B cell (primary cell): ENCODE measurements at places on chromosomes 3 and 15. TPM values are rescaled to one million over a fixed set of nuclear protein-coding genes. Genes with fewer than 3 reads are reported as not detected.
A peak's percentile ranks its signal among the peaks of the same experiment; 100 is the strongest.

MUSTN1 gene
- 0.79 and 5.1 TPM in 2 replicates for total RNA-seq

DNA sequence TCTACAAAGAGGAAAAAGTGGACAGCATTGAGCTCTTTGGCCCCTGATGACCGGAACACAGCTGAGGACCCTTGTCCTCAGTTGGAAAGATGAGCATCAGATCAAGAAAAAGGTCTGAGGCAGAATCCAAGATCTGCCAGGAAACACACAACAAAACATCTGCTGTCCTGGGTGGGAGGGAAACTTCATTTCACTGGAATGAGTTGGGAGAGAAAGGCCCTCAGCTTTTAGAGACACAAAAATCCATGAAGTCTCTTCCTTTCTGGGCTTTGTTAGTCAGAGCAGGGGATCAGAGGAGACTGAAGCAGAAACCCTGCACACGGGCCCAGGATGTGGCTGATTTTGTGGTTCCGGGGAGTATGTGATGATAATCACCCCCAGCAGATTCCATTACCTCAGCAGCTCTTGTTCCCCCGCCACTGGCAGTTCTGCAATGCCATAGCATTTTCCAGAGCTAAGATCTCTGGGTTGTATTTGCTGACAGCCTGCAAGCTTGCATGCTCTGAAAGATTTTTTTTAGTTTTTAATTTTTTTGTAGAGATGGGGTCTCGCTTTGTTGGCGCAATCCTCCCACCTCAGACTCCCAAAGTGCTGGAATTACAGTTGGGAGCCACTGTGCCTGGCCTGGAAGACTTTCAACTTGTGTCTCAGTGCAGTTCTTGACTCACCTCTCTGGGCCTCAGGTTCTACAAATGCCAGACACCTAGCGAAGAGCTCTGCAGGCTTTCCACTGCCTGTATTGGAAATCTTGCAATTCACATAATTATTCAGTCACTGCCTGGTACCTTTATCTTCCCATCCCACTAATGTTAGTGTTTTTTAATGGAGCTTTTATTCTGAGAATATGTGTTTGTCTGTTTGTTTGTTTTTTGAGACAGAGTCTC lies 5.8 kb upstream of the TATDN2 start:
- no peaks in the 10 kb centered on the region for H3K27me3 ChIP-seq
- H3K4me1 ChIP-seq: peaks cover under 1% of the 10 kb centered on the region
- no peak overlapping the region for H3K27ac ChIP-seq
- H3K4me3 ChIP-seq: no peak overlapping the region
- DNase-seq: no peak
- peaks cover 28% of the 10 kb centered on the region for H3K36me3 ChIP-seq

CP gene
- not detected in 2 replicates for total RNA-seq

DNA sequence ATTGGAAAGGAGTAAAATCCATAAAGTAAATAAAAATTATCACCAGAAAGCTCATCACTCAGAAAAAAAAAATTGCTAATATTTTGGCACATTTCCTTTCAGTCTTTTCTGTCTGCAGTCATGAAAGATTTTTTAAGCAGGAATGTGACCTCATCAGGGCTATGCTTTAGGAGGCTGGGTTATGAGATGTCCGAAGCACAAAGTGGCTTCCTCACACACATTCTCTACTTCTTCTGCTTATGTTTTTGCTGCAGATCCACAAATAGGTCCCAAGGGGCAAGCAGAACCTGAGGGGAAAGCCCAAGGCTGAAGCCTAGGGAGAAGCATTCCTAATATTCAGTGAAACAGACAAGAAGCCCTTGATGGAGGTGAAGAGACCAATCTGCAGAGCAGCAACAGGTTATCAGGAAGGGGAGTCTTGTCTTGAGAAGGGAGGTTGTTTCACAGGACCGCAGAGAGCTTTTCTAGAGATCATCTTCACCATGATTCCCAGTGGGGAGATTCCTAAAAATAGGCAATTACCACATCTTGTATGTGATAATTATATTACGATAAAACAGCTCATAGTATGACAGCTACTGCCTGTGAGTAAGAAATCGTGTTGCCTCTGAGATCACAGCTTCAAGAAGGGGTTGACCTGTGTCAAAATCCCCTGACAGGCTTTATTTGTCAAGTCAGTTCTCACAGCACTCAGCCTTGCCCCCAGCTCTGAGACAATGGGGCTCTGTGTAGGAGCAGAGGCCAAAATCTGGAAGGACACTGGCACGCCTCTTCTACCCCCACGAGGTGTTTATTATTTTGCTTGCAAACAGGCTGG lies 60.5 kb downstream of the IGF2BP2 start:
- H3K27me3 ChIP-seq: peaks cover 7% of the 10 kb centered on the region
- H3K27ac ChIP-seq: no peak overlapping the region
- H3K4me3 ChIP-seq: no peak overlapping the region
- H3K36me3 ChIP-seq: no peaks in the 10 kb centered on the region
- no peak for DNase-seq
- H3K4me1 ChIP-seq: no peaks in the 10 kb centered on the region

FRMD4B gene
- 0.20 and 0.27 TPM in 2 replicates for total RNA-seq

DNA sequence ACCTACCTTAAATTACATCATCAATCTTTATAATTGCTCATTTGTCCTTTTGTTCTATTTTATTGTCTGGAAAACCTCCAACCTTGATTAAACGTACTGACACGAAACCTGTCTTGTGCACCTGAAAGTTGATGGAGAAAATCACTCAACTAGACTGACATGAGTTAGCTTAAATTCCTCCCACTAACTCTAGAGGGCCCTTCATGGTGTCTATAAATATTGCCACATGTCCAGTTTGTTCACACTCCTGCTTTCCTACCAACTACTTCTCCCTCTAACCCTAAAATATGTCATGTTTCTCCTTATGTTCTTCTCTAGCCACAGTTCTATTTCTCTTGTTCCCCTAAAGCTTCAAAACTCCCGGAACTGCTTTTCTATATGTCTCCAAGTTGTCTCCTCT lies 59.8 kb upstream of the SGO1 start:
- no peak overlapping the region for H3K4me3 ChIP-seq
- H3K27me3 ChIP-seq: no peaks in the 10 kb centered on the region
- H3K36me3 ChIP-seq: no peaks in the 10 kb centered on the region
- H3K27ac ChIP-seq: no peak overlapping the region

GRCh38 chr3:51722362-51722761 lies 15.5 kb downstream of the GRM2 start:
- DNase-seq: no peak
- H3K4me3 ChIP-seq: no peak overlapping the region
- H3K4me1 ChIP-seq: peaks cover 9% of the 10 kb centered on the region
- no peak overlapping the region for H3K27ac ChIP-seq
- H3K27me3 ChIP-seq: no peaks in the 10 kb centered on the region

DNA sequence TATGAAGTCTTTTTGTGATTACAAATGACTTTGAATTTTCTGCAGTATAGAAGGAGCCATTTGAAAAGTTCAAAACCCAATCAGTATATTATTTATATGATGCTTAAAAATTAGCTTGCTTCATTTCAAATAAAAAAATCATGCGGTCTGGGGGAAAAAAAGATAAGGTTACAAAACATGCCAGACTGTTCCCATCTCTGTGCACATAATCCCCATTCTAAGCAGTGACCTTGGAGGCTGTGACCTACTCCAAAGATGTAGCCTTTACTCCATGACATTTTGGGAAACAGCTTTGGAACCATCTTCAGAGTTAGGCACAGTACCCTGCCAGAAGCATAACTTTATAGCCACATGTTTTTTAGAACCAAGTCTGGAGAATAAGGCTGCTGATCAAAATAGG lies 447.7 kb upstream of the WNT5A start:
- no peak overlapping the region for H3K4me3 ChIP-seq
- no peaks in the 10 kb centered on the region for H3K36me3 ChIP-seq
- H3K4me1 ChIP-seq: no peaks in the 10 kb centered on the region
- H3K27me3 ChIP-seq: no peaks in the 10 kb centered on the region

P2RY12 gene
- total RNA-seq: 0.73 and 0.79 TPM in 2 replicates

GRCh38 chr15:59993041-59993750 lies 10.9 kb upstream of the FOXB1 start:
- H3K36me3 ChIP-seq: no peaks in the 10 kb centered on the region
- no peak overlapping the region for H3K4me3 ChIP-seq
- DNase-seq: no peak

DNA sequence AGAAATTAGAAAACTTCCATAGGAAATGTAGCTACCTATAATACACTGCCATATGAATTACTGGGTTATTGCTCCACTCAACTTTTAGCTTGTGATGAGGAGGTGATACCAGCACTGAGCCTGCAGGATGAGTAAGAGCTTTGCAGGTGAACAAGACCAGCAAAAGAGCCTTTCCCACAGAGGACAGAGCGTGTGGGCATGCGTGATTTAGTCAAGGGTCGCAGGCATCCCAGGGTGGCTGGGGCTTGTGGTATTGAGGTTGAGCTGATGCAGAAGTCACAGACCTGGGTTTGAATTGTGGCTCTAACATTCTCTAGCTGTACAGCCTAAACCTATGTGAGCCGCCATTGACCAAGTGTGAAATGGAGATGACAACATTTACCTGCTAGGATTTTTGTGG lies 5.6 kb downstream of the NRROS start:
- no peak for DNase-seq
- H3K27ac ChIP-seq: peak overlapping the region; percentile 92
- H3K36me3 ChIP-seq: peaks cover 4% of the 10 kb centered on the region
- H3K4me1 ChIP-seq: peaks cover 63% of the 10 kb centered on the region
- no peaks in the 10 kb centered on the region for H3K27me3 ChIP-seq
- H3K4me3 ChIP-seq: no peak overlapping the region

- peaks cover 27% of the 10 kb centered on the region for H3K36me3 ChIP-seq
- H3K4me1 ChIP-seq: peaks cover 65% of the 10 kb centered on the region
- peak; percentile 62 for DNase-seq
- H3K4me3 ChIP-seq: peak overlapping the region; percentile 49
- no peaks in the 10 kb centered on the region for H3K27me3 ChIP-seq
Observed at GRCh38 chr15:73996939-73997338, 2.4 kb downstream of the PML start.

- H3K4me1 ChIP-seq: peaks cover 4% of the 10 kb centered on the region
- no peaks in the 10 kb centered on the region for H3K27me3 ChIP-seq
- H3K27ac ChIP-seq: no peak overlapping the region
- DNase-seq: peak; percentile 4
- no peaks in the 10 kb centered on the region for H3K36me3 ChIP-seq
Observed at GRCh38 chr3:153209596-153209995, 47.6 kb downstream of the RAP2B start.

IL16 gene
- total RNA-seq: 284 and 287 TPM in 2 replicates

GRCh38 chr3:172398484-172398883 lies 49.8 kb downstream of the GHSR start:
- no peaks in the 10 kb centered on the region for H3K27me3 ChIP-seq
- H3K36me3 ChIP-seq: no peaks in the 10 kb centered on the region
- H3K4me1 ChIP-seq: no peaks in the 10 kb centered on the region

NR1I2 gene
- 0.30 and 0.73 TPM in 2 replicates for total RNA-seq

POLQ gene
- 0.79 and 0.97 TPM in 2 replicates for total RNA-seq

DNA sequence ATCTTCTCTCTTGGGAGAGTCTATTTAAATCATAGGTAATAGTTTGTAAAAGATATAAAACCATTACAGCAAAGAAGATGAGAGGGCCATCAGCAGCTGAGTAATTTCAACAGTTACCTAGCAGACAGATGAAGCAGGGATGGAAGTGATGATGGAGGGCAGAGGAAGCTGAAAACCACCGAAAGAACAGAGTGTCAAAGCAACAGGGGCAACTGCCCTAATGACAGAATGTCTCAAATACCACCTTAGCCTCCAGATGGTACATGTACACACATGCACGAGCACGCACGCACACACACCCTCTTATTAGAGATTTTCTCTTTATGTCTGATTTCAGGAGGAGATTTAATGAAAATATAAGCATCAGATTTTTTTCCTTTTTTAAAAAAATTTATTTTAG lies 64.5 kb downstream of the NEDD4 start:
- H3K27ac ChIP-seq: no peak overlapping the region
- no peak for DNase-seq
- H3K27me3 ChIP-seq: no peaks in the 10 kb centered on the region
- H3K36me3 ChIP-seq: no peaks in the 10 kb centered on the region
- H3K4me1 ChIP-seq: no peaks in the 10 kb centered on the region
- H3K4me3 ChIP-seq: no peak overlapping the region

GRCh38 chr3:195117978-195118581 lies 152.9 kb downstream of the XXYLT1 start:
- no peak for DNase-seq
- H3K27me3 ChIP-seq: no peaks in the 10 kb centered on the region
- H3K36me3 ChIP-seq: no peaks in the 10 kb centered on the region
- H3K4me1 ChIP-seq: peaks cover 10% of the 10 kb centered on the region
- no peak overlapping the region for H3K27ac ChIP-seq

- H3K27me3 ChIP-seq: no peaks in the 10 kb centered on the region
- no peaks in the 10 kb centered on the region for H3K36me3 ChIP-seq
- no peak overlapping the region for H3K27ac ChIP-seq
Observed at GRCh38 chr3:123286308-123287023, 84.7 kb downstream of the SEC22A start.

DNA sequence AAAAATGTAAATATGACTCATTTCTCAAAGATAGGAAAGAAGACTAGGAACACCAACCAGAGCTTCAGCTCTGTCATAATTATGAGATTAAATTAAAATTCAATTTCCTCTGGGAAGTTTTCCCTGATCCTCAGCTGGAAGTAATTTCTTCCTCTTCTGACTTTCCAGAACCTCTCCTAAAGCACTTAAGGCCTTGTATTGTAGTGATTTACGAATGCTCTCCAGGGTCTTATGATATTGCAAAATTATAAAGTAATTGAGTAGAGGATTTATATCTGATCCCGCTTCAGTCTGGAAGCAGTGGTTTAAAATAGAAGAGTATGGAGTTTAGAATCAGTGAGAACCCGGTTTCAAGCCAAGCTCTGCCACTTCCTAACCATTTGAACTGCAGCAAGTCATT lies 279.8 kb downstream of the ZPLD1 start:
- H3K4me1 ChIP-seq: no peaks in the 10 kb centered on the region
- H3K4me3 ChIP-seq: no peak overlapping the region
- H3K27ac ChIP-seq: no peak overlapping the region
- no peak for DNase-seq

GRCh38 chr3:24003466-24003865 lies 58.4 kb downstream of the NR1D2 start:
- DNase-seq: no peak
- H3K36me3 ChIP-seq: no peaks in the 10 kb centered on the region
- H3K4me1 ChIP-seq: peaks cover 7% of the 10 kb centered on the region
- no peak overlapping the region for H3K4me3 ChIP-seq
- no peak overlapping the region for H3K27ac ChIP-seq

- H3K27ac ChIP-seq: no peak overlapping the region
- H3K36me3 ChIP-seq: no peaks in the 10 kb centered on the region
- no peak for DNase-seq
- H3K4me3 ChIP-seq: no peak overlapping the region
- no peaks in the 10 kb centered on the region for H3K4me1 ChIP-seq
Observed at GRCh38 chr3:126418661-126419131, 24.0 kb downstream of the CFAP100 start.

GRCh38 chr3:67692621-67693020 lies 38.2 kb upstream of the SUCLG2 start:
- peaks cover 9% of the 10 kb centered on the region for H3K4me1 ChIP-seq
- no peak for DNase-seq
- no peaks in the 10 kb centered on the region for H3K36me3 ChIP-seq
- H3K4me3 ChIP-seq: no peak overlapping the region
- no peak overlapping the region for H3K27ac ChIP-seq

DNA sequence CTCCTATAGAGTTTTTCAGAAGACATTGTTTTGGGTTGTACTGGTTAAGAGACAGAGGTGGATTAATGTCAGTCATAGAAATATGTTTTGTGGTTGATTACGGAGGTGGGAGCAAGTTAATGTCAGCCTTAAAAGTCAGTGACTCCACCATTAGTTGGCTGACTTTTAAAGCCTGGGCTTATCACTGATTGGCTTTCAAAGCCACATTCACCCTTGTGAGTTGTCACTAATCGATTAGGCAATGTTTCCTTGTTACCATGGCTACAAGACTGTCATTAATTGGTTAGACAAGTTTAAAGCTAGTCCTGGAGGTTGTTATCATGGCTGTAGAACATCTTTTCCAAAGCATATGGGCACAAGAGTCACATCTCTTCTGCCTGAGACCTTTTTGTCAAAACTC lies 73.0 kb downstream of the NEO1 start:
- H3K4me3 ChIP-seq: no peak overlapping the region
- DNase-seq: no peak
- H3K4me1 ChIP-seq: no peaks in the 10 kb centered on the region
- H3K27me3 ChIP-seq: peaks cover 3% of the 10 kb centered on the region
